ENCODE measurements at places on chromosomes 11 and 22. TPM values are rescaled to one million over a fixed set of nuclear protein-coding genes. Genes with fewer than 3 reads are reported as not detected.

The MUC5AC gene
- not detected for total RNA-seq

The CRYBA4 gene
- total RNA-seq: not detected

The GLB1L2 gene
- 0.19 TPM for total RNA-seq

The OR8K5 gene
- total RNA-seq: not detected

The BACE1-AS gene
- total RNA-seq: 1.8 TPM

The OR5P2 gene
- total RNA-seq: 0.09 TPM

The TPBGL gene
- not detected for total RNA-seq

The SMTNL1 gene
- not detected for total RNA-seq

The CAPN1 gene
- total RNA-seq: 91.3 TPM

The MED19 gene
- 19.1 TPM for total RNA-seq

The TYR gene
- total RNA-seq: not detected

The NPTXR gene
- total RNA-seq: 0.18 TPM

The CELSR1 gene
- 0.38 TPM for total RNA-seq

The SPCS2 gene
- 32.2 TPM for total RNA-seq

The GRAMD4 gene
- 12.8 TPM for total RNA-seq

The OR8D1 gene
- total RNA-seq: not detected

The SPTBN2 gene
- 21.5 TPM for total RNA-seq

The NOL12 gene
- total RNA-seq: 37.4 TPM

The ZBTB16 gene
- total RNA-seq: 28.0 TPM

The LRRC10B gene
- not detected for total RNA-seq

The CFAP68 gene
- total RNA-seq: 5.1 TPM

The NXPE4 gene
- total RNA-seq: not detected

The RHOD gene
- 3.8 TPM for total RNA-seq

The PLAAT5 gene
- total RNA-seq: not detected

The OVOL1 gene
- total RNA-seq: not detected

The YPEL4 gene
- 0.28 TPM for total RNA-seq

The CSNK2A3 gene
- 0.99 TPM for total RNA-seq

The INPP5J gene
- total RNA-seq: 0.47 TPM

The SLC22A9 gene
- total RNA-seq: not detected

The NUCB2 gene
- 87.4 TPM for total RNA-seq

The SLC37A4 gene
- total RNA-seq: 10.0 TPM

The PIWIL4 gene
- 0.18 TPM for total RNA-seq

The CHEK2 gene
- 10.5 TPM for total RNA-seq

The BDNF gene
- 16.0 TPM for total RNA-seq

The F2 gene
- total RNA-seq: not detected

The YDJC gene
- total RNA-seq: 18.4 TPM

The SCGB2A2 gene
- total RNA-seq: not detected

The CNTN5 gene
- not detected for total RNA-seq

The ENTHD1 gene
- total RNA-seq: not detected

The OR56A1 gene
- total RNA-seq: not detected

The DUSP8 gene
- total RNA-seq: 0.85 TPM

The MRGPRD gene
- not detected for total RNA-seq

The YIF1A gene
- total RNA-seq: 228 TPM

The CLTCL1 gene
- 4.2 TPM for total RNA-seq

The MB gene
- total RNA-seq: not detected

The NLRP6 gene
- not detected for total RNA-seq

The CHADL gene
- 0.28 TPM for total RNA-seq

The MRGPRF gene
- total RNA-seq: not detected

The NAV2 gene
- 13.8 TPM for total RNA-seq

The SART1 gene
- 64.8 TPM for total RNA-seq

The AHNAK gene
- 414 TPM for total RNA-seq

The OR51S1 gene
- not detected for total RNA-seq
